8988T (cell line): ENCODE measurements at places on chromosomes 5 and 9.

DNA sequence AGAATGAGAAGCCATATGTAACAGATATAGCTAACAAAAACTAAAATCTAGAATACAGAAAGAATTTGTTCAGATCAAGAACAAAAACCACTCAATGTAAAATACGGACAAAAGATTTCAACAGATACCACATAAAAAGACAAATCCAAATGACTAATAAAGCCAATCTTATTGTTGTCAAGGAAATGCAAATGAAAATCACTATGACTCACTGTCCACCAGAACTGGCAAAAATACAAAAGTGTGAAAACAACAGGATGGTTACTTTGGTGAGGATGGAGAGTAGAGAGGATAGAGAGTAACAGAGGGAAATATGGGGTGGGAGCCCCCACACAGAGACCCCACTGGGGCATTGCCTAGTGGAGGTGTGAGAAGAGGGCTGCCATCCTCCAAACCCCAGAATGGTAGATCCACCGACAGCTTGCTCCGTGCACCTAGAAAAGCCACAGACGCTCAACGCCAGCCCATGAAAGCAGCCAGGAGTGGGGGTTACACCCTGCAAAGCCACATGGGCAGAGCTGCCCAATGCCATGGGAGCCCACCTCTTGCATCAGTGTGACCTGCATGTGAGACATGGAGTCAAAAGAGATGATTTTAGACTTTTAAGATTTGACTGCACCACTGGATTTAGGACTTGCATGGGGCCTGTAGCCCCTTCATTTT, 15.2 kb upstream of the RHOBTB3 start:
- DNase-seq, result no peak

DNA sequence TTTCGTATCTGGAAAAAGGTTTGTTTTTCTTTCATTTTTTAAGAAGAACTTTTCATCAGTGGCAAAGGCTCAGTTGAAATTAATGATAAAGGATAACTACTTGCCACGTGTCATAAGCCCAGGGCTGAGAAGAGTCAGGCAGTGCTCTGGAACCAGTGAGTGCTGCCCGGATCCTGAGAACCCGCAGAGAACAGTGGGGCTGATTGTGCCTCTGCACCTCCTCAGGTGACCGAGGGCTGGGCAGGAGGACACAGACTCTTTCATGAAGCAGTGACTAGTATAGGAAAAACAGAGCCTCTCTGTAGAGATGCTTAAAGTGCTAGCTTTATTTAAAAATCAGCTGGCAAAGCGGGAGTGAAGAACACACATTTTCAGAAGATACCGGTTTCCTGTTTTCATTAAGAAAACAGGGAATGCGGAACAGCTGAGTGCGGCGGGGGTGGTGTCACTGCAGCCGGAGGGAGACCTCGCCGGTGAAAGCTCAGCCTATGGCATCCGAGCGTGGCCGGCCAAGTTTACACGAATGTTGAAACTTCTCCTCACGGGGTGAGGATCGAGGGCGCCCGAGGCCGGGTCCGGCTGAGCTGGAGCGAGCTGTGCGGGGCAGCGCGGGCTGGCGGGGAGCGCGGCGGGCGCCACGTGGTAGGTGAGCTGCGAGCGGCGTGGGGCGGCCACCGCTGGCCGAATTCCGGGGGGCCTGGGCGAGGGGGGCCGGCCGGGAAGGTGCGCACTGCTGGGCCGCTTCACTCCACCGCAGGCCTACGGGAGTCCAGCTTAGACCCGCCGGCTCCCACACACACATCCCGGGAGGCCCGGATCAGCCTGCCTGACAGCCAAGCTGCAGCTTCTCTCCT, 134.7 kb upstream of the DMRT1 start:
- no peak for DNase-seq

DNA sequence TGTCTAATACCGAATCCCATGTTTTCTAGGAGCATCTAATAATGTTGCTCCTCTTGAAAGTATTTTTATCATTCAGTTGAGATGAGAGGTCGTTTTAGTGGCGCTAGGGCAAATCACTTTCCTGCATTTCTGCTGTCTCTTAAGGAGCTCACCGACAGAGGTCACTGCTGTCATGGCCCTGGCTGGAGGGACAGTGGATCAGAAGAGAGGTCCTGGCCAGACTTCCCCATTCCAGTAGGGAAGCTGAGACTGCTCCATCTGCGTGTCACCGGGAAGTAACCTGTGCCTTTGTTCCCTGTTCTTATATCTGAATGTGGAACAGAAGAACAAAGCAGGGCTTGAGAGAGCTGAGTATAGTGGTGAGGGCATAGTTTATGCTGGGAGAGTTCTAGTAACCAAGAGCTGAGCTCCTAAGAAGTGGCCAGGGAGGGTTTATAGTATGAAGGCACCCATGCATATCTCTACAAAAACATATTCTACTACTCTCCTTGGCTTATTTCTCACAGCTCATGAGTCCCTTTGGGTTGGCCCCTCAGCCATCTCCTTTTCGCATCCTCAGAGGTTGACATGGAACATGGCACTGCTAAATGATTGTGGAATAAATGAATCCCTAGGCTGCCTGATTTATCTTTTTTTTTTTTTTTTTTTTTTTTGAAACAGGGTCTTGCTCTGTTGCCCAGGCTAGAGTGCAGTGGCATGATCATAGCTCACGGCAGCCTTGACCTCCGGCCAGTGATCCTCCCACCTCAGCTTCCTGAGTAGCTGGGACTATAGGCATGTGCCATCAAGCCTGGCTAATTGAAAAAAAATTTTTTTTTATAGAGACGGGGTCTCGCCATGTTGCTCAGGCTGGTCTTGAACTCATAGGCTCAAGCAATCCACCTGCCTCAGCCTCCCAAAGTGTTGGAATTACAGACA, 27.2 kb downstream of the ATP6V0E1 start:
- no peak for DNase-seq

- DNase-seq, result no peak
These were observed 68.2 kb upstream of the NR4A3 start for GRCh38 chr9:99753436-99753835.

GRCh38 chr5:37283214-37283820, 34.1 kb upstream of the CPLANE1 start:
- DNase-seq, result no peak

GRCh38 chr5:168749391-168750100, 170.4 kb upstream of the PANK3 start:
- DNase-seq, result no peak

DNA sequence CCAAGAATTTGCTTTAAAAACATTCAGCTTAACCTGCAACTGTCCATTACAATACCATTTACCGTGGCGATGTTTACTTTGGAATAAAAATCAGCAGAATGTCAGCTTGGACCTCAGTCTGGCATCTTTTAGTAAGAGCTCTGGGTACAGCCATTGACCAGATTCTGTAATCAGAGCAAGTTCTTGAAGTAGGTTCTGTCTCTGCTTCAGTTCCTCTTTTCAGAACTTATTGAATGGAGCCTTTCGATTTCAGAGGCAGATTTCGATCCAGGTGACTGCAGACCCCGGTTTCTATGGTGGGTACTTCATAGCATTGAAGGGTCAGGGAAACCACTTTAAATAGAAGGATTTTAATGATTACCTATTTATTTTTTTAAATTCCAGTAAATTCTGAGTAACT, 53.4 kb upstream of the SV2C start:
- no peak for DNase-seq

GRCh38 chr5:143752165-143752850, 59.7 kb upstream of the HMHB1 start:
- no peak for DNase-seq

GRCh38 chr5:119105971-119106370, 35.1 kb downstream of the DMXL1 start:
- DNase-seq, result no peak

DNA sequence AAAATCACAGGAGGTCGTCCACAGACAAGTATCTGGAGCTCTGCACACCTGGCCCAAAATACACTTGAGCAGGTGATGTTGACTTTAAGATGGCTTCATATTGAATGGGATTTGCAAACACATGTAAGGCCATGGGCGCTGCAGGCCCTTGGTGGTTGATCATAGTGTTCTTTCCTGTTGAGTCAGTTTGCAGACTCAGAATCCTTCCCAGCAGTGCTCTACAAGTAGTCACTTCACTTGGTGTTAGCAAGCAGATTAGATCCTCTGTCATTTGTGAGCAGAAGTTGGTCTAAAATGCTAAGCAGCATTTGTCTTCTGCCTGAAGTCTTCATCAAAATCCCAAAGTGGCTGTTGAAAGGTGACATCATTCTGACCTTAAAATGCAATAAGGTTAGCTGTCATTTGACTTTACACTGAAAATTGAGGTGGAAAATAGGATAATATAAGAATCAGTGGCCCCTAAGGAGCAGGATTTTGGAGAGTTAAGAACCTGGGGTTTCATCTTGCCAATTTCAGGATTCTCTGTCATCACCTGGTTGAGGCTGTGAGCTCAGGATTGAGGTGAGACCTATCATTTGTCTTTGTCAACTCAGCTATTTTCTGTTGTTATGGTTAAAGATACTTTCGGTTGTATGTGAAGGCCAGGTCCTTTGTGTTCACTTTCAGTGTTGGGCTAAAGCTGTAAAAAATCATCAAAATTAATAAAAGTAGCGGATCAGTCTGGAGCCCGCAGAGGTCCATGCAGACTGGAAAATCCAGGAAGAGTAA, 114.5 kb downstream of the LRRC70 start:
- no peak for DNase-seq

DNA sequence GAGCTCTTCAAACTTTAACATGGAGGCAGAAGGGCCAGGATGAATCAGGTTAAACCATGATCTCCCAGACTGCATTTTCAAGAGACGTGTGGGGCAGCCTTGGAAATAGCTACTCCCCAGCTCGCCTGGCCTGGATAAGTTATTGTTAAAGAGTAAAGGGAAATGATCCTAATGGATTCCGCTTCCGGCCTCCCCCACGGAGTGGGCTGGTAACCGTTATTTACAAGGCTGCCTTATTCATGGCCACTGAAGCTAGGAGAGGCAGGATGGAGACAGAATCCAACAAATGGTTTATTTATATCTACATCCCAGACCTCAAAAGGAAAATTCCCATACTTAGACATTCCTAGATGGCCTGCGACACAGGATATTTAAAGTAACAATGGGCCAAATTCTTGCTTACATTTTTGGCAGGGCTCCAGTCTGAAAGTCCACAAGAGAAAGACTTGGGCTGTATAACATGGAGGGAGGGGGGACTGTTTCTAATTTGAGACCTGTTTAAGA, 27.9 kb downstream of the SPRY4 start:
- no peak for DNase-seq

GRCh38 chr5:141657404-141657803, 6.2 kb upstream of the FCHSD1 start:
- DNase-seq, result no peak

DNA sequence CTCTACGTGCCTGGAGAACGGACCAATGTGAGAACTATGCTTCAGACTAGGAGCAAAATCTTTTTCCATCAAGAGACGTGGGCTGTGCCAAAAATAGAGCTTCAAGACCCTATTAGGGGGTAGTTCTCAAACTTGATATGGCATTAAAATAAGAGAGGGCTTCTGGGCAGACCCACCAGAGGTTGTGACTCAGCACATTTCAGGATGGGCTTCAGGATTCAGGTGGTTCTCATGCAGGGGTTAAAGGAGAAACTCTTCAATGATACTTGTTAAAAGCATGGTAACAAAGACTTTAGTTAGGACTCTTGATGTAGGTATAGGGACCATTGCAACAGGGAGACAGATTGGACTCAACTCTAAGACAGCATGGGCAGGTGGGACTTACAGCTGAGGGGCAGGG, 195.5 kb downstream of the RGS3 start:
- DNase-seq, result no peak

DNA sequence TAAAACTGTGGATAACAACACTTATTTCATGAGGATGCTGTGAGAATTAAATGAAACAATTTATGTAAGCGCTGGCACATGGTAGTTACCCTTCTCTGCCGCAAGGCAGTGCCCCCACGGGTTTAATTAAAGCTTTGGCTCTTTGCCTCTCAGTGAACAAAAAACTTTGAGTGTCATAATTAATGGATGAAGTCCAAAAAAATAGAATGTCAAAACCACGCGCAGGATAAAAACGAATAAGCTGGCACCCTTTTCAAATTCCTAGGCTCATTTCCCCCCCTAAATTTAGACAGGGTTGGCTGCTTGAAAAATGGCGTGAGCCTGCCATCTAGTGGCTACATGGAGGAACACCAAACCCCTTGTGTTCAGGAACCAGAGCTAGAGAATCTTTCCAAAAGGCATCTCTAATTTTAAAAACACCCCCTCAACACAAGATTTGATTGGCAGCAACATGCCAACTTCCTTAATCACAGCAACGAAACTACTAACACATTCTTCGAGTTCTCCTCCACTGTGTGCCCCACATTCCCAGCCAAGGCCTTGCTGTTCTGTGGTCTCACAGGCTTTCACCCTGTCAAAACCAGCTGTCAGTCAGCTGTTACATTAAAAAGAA, 29.0 kb upstream of the CCNG1 start:
- no peak for DNase-seq

DNA sequence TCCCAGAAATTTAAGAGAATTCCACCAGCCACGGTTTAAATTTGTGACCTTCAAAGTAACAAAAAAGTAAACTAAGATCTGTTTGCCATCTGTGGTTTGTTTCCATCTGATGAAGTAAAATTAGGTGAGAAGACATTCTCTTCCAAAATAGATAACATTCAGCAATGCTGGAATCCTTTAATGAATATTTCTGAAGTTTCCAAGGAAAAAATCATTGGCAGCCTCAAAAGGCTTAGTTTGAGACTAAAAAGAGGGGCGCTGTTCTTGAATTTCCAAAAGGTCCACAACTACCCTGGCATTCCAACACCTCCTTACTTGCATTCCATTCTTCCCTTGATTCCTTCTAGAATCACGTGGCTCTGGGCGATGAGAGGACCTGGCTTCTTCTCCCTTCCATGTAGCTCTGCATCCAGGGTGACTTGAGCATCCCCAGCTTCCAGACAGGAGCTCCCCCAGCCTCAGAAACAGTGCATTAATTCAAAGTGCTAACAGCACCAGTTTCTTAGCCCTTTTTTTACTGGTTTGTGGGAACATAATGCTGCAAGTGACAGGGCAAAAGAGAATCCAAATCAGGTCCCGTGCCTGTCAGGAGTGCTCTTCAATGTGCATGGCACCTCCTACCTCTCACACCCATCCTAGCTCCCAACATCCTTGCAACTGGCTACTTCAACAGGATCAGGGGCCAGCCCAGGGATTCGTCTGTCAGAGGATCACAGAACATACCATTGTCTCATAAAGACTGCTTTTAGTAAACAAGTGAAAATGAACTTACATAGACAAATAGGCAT, 191.5 kb upstream of the S1PR3 start:
- no peak for DNase-seq

- no peak for DNase-seq
These were observed 13.1 kb upstream of the CTSL start for GRCh38 chr9:87712801-87713277.

- DNase-seq, result no peak
These were observed 235.2 kb upstream of the ELL2 start for GRCh38 chr5:96196890-96197289.
